ENCODE measurements at places on chromosomes 6 and 20. TPM values are rescaled to one million over a fixed set of nuclear protein-coding genes. Genes with fewer than 3 reads are reported as not detected.

- DNase-seq, result peak; percentile 12
These were observed 48.4 kb upstream of the CDYL start for GRCh38 chr6:4727671-4728435.

GRCh38 chr20:6311841-6312655, 189.2 kb upstream of the FERMT1 start:
- DNase-seq, result no peak

- DNase-seq, result no peak
These were observed 139.0 kb downstream of the JARID2 start for GRCh38 chr6:15384901-15385300.

GRCh38 chr6:157804448-157805327, 18.4 kb upstream of the SNX9 start:
- DNase-seq, result no peak

Gene STK4
- 27.6 TPM for polyA plus RNA-seq

Gene TSPO2
- 1.5 TPM for polyA plus RNA-seq

Gene NKX2-2
- polyA plus RNA-seq, result 0.18 TPM

Data from left lung (tissue), 14 donors.